Right atrium auricular region (tissue), 2 donors: ENCODE measurements at places on chromosomes 2 and 18. TPM values are rescaled to one million over a fixed set of nuclear protein-coding genes. Genes with fewer than 3 reads are reported as not detected.

DNA sequence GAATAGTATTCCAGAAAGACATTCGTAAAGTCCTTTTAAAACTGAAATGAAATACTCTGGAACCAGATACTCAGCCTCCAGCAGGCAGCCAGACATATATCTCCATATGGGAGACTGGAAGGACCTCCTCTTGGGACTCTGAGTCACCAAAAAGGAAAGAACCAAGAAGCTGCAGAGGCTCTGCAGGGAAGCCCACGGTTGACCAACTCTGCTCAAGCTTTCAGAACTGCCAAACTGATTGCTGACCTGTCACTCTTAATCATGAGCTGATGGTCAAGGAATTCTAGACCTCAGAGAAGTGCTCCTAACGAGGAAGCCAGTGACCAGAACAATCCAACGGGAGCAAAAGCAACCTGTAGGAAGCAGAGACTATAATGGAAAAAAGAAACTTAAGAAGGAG lies 434.7 kb downstream of the EIPR1 start:
- DNase-seq: no peak

DNA sequence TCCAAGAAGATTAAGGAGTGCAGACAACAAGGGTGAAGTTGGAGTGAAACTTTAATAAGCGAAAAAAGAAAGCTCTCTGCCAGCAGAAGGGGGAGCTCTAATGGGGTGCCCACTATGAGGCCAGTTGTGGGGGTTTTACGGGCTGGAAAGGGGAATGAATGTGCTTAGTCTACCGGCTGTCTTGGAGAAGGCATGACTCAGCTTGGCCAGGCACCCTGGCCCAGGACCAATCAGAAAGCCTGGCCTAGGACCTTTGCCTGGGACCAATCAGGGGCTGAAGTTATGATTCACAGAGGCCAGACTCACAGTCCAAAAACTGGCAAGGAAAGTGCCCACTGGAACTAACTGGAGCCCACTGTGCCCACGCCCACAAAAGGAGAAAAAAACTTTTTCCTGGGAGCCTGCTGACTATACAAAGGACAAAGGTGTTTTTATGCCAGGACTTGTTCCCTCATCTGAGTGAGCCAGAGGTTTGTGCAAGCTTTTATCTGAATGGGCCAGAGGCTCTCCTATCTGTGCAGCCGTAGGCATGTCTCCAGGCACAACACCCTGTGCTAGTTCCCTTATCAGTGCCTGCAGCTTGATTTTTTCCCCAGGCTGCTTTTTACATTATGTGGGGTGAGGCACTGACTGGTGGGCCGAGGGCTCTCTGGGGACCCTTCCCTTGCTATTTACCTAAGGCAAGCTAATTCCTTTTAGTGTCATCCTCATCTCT lies 18.6 kb downstream of the CMPK2 start:
- no peak for DNase-seq

Gene DNAH7
- total RNA-seq: 0.52 TPM

GRCh38 chr2:221129657-221130056 lies 442.4 kb downstream of the EPHA4 start:
- DNase-seq: no peak

DNA sequence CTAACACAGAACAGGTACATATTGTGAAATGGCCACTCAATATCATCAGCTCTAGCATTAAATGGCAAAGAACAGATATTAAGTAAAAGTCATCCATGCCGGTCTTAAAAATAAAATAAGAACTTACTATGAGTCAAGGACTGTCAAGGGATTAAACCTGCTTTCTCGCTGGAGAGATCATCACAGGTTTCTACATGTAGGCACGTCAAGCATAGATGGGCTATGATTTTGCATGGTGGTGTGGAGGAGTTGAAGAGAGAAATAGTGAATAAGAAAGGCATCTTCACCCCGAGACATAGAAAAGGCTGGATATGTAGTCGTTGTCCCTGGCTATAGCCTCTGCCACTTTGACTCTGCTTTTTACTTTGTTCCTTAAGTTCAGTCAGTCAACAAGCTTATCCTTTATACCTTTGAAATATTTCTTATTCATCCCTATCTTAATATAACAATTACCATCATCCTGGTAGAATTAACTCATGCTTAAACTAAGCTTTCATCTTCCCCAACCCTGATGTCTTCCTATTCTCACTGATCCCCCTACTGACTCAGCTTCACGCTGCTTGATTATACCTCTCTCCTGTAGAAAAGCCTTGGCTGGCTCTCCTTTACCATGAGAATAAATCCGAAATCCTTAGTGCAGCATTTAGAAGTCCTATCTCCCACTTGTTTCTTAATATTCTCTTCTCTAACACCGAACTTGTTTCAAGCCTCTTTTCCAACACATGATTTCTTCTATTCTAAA lies 42.5 kb downstream of the DSC3 start:
- DNase-seq: no peak

Gene MDH1B
- total RNA-seq: 1.1 TPM

Gene KCNK3
- total RNA-seq: 50.0 TPM

- peak; percentile 34 for DNase-seq
Measured at GRCh38 chr2:72992734-72993102, 75.4 kb downstream of the EMX1 start.

GRCh38 chr18:3973191-3973850 lies 481.8 kb downstream of the DLGAP1 start:
- DNase-seq: no peak

DNA sequence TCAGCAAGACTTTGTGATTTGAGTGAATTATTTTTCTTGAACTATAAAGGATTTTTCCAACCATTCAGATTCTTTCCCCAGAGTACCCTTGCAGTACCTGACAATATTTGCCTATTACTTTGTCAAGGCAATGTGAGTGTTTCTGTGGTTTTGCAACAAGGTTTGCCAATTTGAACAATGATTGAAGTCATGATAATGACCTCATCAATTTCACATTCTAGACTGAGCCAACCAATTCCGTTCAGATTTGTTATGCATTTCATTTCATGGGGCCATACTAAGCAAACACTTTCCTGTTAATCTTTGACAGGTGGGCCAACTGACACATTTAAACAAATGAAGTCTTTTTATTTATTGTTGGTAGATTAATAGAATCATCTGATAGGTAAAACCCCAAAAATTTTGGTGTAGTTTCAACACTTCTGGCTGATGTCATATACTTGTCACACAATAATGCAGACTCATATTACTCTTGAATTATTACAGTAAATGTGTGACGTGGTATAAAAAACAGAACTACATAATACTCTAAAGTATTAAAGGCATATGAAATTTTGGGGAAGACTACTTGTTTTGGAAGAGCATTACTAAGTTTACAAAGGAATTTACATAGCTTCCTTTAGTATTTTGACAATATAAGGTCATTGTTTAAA lies 526.4 kb downstream of the DPP10 start:
- DNase-seq: no peak

Gene ARHGEF4
- 3.5 TPM for total RNA-seq

DNA sequence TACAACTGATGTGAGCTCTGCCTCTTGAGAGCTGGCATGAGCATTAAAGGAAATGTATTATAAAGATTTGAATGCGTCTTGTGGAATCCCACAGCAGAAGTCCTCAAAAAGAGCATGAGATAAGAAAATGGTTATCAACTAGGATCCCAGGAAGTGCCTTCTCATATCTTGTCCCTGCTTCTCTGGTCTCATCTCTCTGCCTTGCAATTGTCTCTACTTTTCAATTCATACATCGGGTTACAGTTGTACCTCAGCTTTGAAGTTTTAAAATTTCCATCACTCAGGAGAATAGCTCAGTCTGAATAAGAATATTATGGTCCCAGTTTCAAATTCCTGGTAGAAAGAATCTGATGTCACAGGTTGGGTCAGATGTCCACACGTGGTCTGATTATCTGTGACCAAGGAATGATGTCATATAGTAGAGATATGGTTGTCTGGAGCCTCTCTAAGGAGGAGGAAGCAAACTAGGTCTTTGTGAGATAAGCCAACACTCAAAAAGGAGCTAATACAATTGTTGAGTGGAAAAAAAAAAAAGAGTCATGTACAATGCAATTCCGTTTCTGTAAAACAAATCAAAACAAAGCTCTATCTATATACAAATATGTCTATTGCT lies 21.7 kb upstream of the CCDC88A start:
- DNase-seq: no peak

DNA sequence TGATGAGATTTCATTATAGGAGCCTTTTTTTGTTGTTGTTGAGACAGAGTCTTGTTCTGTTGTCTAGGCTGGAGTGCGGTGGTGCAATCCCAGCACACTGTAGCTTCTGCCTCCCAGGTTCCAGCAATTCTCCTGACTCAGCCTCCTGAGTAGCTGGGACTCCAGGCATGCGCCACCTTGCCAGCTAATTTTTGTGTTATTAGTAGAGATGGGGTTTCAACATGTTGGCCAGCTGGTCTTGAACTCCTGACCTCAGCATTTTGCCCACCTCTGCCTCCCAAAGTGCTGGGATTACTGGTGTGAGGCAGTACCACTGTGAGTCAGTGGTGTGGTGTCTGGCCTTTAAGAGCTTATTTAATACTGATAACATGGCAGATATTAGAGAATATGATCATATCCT lies 60.1 kb downstream of the MOB4 start:
- peak; percentile 75 for DNase-seq

Gene MSTN
- total RNA-seq: 0.12 TPM

Gene CYTIP
- total RNA-seq: 4.8 TPM

GRCh38 chr2:8882094-8882493 lies 44.7 kb upstream of the KIDINS220 start:
- no peak for DNase-seq

GRCh38 chr18:54217624-54218023 lies 6.8 kb downstream of the MBD2 start:
- DNase-seq: no peak

DNA sequence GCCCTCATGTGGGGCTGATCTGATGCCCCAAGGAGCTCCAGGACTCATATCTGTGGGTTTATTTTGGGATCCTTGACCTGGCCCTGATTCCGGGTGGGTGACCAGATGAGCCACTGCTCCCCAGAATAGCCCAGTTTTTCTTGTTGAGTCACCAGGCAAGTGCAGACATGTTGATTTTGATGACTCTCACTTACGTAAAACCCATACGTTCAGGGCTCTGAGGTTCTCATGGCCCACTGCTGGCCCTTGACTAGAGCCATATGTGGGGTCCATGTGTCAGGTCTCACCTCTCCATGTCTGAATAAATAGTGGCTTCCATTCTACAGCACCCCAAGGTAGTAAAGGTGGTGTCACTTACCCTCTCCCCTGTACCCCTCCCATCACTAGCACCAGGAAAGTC lies 41.9 kb downstream of the CDC42EP3 start:
- no peak for DNase-seq

GRCh38 chr2:205361272-205361671 lies 321.0 kb upstream of the NRP2 start:
- no peak for DNase-seq

DNA sequence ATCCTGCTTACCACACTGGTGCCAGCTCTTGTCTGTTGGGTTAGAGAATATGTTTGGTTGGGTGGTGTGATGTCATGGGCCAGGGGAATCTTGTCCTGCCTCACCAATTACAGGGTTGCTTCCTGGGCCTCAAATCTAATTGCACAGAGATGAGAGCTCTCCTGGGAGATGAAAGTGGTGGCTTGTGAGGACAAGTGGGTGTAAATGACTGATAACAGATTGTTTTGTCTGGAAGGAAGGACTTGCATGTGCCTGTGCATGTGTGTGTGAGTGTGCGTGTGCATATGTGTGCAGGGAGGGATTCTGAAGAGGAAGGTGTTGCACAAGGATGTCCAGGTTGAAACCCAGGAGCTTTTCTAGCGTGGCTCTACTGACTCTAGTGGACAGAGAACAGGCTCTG lies 271.9 kb downstream of the LOXHD1 start:
- DNase-seq: no peak

Gene DQX1
- not detected for total RNA-seq

DNA sequence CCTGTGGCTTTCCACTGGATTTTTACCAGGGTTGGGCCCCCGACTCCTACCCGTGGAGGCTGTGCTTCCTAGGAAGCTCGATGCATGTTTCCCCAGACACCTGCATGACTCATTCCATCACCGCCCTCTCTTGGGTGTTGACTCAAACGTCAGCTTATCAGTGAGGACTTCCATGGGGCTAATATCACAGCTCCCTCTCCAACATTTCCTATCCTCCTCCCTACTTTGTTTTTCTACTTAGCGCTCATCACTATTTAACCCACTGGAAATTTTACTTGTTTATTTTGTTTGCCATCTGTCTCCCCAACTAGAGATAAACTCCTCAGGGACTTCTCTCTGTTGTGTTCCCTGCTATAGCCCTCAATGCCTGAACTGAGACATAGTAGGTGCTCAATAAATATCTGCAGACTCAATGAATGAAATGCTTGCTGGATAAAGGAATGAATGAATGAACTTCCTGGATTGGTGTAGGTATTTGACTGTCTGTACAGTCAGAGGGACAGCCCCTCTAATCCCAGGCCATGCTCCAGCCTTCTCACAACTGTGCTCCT lies 89.7 kb upstream of the MSH2 start:
- no peak for DNase-seq

DNA sequence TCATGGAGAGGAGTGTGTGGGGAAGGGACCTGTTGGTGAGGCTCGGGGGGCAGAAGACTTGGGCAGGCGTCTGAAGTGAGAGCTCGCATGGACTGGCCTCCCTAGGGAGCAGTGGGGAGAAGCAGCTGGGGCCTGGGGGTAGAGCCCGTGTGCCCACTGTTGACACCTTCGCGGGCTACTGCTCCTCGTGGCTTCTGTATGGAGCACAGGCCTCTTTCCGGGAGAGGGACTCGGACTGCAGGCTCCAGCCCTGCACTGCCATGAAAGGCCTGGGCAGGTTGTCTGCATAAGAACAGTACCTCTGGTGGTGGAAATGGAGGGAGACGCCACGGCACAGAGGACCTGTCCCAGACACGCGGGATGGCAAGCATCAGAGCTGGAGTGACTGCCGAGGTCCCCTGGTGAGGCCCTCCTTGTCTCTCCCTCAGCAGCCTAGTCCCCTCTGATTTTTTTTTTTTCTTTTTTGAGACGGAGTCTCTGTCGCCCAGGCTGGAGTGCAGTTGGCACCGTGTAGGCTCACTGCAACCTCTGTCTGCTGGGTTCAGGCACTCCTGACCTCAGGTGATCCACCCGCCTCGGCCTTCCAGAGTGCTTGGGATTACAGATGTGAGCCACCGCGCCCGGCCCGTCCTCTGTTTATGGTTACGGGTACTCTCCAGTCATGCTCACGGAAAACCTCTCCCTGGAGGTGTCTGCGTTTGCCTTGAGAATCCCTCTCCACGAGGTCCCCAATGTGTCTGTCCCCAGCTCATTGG lies 44.7 kb upstream of the PTMA start:
- DNase-seq: no peak

- no peak for DNase-seq
Measured at GRCh38 chr2:241463276-241464135, 44.9 kb downstream of the STK25 start.

Gene UGT1A6
- not detected for total RNA-seq

Gene ATOH8
- total RNA-seq: 116 TPM
